ENCODE measurements at places on chromosomes 7 and 10.
A peak's percentile ranks its signal among the peaks of the same experiment; 100 is the strongest.

DNA sequence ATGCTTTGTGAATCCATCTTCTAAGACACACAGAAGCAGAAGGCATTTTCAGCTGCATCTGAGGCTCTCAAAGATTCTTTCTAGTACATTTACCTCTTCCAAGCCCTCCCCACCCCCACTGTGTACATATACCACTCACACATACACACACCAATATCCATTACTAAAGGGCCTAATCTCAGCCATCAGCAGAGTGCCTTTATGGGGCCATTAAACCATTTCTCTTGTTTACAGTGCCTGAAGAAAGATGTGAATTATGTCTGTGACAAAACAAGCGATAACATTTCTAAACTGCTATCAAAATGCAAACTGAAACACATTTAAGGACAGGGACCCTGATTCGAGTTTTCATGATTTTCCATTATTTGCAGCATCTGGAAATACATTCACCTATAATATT lies 40.0 kb downstream of the ETV1 start:
- peak; percentile 18 for DNase-seq

DNA sequence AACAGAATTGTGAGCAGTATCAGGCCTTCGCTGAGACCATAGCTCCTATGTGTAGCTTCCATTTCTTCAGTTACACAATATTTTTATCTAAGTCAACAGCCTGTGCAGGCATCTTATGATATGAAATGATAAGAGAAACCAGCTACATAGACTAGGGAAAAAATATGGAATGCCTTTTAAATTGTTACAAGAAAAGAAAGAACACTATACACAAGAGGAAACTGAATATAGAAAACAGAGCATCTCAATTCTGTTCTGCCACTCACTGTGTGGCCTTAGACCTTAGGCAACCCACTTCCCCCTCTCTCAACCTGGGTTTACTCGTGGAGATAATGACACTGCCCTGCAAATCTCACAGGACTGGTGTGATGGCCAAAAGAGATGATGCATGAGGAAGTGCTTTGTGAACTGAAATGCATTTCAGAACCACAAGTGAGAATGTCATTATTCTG lies 132.9 kb downstream of the LRRN3 start:
- no peak for DNase-seq

- no peak for DNase-seq
Observed at GRCh38 chr7:36083626-36084380, 69.3 kb upstream of the EEPD1 start.

DNA sequence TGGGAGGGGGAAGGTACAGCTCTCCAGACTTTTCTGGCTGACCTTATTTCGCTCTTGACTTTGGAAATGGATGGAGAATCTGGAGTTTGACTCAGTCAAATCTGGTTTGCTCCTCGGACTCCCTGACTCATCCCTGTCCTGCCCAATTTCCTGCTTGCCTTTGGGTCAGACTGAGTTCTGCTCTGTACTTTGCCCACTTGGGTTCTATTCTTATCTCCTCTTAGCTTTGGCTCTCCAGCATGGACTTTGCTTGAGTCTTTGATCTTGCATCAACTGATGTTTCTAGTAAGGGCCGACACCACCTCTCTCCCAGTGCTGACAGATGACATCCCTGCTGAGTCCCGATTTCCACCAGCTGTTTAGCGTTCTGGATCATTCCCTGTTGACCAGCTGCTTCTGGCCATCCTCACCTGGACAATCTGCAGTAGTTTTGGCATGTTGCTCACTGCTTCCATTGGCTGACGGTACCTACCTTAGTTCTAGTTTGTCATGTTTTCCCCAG lies 335.3 kb downstream of the SUGCT start:
- DNase-seq, result no peak
